ENCODE measurements at places on chromosomes 2 and 18.

DNA sequence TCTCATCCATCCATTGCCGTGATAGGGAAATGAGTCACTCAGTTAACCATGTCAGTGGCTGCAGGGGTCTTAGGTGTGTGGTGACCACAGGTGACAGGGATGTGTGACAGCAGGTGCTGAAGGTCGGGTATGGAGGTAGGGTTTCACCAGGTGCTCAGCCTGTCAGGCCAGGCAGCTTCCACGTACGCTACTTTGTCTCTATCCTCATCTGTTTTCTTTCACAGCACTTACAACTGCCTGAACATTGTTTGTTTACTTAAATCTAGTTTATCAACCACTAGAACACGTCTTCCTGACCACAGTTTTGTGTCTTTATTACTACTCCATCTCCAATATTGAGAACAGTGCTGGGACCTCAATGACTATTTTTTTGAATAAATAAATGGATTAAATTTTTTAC, 11.4 kb upstream of the UXS1 start:
- DNase-seq: no peak

DNA sequence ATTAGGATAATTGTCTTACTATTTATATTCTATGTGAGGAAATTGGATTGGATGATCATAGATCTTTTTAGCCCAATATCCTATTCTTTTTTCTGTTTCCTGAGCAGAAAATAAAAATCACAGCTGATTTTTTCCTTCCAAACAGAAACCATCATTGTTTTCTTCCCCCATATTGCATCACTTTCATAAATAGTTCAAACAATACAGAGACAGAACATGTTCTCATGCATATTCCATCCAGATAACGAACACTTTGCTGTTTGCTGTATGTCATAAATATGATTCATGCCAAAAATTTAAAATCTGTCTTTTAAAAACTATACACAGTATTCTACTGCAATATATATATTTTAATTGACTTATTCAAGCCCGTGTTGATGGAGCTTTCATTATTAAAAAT, 22.0 kb upstream of the RALBP1 start:
- no peak for DNase-seq

DNA sequence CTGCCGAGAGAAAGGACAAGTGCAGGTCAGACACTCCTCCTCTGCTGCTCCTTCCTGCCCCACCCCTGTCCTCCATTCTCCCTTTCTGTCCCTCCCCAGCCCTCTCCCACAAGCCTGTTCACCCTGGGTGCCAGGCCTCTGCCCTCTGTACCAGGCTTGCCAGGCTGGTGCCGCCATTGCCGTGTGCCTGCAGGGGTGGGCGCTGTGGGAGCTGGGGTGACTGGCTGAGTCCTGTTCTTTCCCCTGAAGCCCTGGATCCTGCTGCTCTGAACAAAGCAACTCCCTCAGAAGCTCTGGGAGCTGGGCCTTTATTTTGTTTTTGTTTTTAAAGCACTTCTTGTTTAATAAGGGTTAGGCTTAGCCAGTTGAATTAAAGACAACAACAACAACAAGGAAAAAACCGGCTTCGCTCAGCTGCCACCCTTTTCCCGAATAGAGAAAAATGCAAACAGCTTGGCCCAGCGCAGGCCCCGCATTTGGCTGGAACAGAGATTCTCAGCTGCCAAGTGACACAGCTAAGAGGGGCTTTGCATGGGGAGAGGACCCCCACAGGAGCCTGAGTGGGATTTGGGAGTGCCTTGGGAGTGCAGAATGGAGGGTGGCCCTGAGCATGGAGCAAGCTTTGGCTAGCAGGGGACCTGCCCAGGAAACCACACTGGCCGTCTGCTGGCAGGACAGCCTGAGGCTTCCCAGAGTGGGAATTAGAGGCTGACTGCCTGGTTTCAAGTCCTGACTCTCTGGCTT, 9.1 kb downstream of the PCARE start:
- no peak for DNase-seq

DNA sequence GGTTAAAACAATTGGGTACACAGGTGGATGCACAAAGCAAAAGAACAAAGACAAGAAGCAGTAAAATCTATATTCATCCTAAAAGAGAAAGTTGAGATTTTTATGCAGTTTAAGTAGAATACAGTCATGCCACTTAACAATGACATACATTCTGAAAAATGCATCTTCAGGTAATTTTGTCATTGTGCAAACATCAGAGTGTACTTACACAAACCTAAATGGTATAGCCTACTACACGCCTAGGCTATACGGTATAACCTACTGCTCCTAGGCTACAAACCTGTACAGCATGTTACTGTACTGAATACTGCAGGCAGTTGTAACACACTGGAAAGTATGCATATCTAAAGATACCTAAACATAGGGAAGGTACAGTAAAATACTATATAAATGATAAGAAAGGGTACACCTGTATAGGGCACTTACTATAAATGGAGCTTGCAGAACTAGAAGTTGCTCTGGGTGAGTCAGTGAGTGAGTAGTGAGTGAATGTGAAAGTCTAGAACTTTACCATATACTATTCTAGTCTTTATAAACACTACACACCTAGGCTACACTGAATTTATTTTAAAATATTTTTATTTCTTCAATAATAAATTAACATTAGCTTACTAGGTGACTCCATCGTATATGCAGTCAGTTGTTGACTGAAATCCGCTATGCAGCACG, 132.9 kb downstream of the BARD1 start:
- DNase-seq: no peak

DNA sequence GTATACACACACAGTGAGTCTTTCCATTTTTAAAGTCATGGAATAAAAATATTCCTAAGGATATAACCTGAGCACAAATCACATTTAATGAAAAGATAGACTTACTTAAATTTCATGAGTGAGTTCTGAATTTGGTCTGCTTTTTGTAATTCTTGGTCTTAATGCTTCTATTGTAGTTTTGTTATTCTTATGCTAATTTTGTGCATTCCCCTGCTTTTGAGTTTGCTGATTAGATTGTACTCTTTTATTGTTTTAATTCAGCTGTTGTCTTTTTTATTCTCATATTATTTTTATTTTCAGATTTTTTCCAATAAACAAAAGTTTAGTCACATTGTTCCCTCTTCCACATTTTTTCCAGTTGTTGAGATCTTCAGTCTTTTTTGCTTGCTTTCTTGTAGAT, 202.4 kb downstream of the ZNF407 start:
- no peak for DNase-seq

GRCh38 chr2:51619961-51620360, 588.0 kb upstream of the NRXN1 start:
- DNase-seq: peak; percentile 31

DNA sequence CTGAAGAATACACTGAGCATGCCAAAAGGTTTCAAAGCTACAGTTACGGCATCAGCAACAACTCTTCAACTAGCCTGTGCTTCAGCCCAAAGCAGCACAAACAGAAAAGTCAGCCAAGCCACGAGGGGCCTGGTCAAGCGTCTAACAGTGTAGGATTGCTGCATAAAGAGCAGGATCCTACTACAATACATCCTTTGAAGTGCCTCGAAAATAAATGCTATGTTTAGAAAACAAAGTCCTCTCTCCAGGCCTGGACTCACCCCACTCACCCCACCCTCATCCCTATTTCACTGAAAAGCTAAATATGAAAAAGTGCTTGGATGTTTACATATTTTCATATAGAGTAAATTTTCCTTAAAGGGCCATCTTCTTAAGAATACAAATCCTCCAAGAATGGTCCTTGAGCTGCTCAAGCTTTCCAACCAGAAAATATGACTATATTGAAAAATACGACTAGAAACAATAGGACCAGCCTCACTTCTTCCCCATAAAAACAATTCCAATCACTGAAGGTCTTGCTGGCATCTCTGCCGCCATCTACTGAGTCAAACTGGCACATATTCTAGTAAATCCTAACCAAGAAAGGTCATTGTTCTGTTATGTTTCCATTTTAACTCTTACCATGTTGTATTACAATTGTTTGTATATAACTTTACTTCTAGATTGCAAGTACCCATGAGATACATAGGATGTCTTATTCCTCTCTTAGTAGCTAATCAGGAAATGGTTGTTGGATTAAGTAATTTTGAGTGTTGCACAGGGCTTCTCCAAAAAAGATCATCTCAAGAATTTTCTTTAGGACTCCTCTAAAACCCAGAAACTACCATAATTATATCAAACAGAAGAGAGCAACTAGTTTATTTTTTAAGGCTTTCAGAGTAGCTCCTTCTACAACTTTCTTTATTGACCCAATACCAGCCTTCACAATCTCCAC, 63.6 kb downstream of the CLHC1 start:
- peak; percentile 92 for DNase-seq

Data from fibroblast of skin of back (primary cell).